ENCODE measurements at places on chromosomes 2 and 18. TPM values are rescaled to one million over a fixed set of nuclear protein-coding genes. Genes with fewer than 3 reads are reported as not detected.

The CD8B gene
- 0.24 TPM for total RNA-seq

DNA sequence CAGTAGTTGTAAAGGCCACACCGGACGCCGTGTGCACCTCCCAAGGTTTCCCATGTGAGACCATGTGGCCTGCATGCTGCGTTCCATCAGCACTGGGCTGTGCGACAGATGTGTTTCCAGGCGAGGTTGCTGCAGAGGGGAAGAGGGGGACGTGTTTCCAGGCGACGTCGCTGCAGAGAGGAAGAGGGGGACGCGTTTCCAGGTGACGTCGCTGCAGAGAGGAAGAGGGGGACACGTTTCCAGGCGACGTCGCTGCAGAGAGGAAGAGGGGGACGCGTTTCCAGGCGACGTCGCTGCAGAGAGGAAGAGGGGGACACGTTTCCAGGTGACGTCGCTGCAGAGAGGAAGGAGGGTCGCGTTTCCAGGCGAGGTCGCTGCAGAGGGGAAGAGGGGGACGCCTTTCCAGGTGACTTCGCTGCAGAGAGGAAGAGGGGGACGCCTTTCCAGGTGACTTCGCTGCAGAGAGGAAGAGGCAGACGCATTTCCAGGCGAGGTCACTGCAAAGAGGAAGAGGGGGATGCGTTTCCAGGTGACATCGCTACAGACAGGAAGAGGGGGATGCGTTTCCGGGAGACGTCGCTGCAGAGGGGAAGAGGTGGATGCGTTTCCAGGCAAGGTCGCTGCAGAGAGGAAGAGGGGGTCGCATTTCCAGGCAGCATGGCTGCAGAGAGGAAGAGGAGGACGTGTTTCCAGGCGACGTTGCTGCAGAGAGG is 24.5 kb downstream of the NFATC1 start:
- H3K36me3 ChIP-seq, result peaks cover 10% of the 10 kb centered on the region
- H3K27ac ChIP-seq, result no peak overlapping the region
- peak overlapping the region; percentile 51 for H3K4me3 ChIP-seq
- DNase-seq, result no peak

DNA sequence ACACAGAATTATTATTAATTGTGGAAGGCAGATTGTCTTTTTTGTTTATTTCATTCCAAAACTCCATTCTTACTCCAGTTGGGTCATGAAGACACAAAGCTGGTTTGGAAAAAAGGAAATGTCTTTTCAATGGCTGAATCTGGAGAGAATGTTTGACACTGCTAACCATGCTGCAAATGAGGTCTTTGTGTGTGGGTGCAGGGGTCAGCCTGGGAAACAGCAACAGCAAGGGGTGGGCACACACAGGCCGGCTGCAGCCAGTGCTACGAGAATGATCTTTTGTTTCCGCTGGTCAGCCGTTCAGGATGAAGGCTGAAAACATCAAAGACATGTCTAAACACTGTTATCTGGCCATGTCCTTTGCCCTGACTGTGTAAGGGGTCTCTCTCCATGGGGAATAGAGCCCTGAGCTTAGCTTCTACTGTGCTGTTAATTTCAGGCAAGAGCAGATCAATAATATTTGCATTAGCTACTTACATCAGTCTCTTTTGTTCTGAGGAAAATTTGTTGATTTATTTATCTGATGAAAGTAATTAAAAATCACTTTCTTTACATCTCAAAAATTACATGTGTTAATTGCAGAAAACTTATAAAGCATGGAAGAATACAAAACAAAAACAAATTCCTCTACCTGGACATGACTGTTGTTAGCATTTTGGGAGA is 33.3 kb upstream of the E2F6 start:
- H3K4me3 ChIP-seq, result no peak overlapping the region
- H3K27ac ChIP-seq, result no peak overlapping the region
- no peaks in the 10 kb centered on the region for H3K27me3 ChIP-seq
- no peak for DNase-seq
- peaks cover 9% of the 10 kb centered on the region for H3K36me3 ChIP-seq

- no peak overlapping the region for H3K27ac ChIP-seq
- no peaks in the 10 kb centered on the region for H3K4me1 ChIP-seq
- no peak overlapping the region for H3K4me3 ChIP-seq
- H3K36me3 ChIP-seq, result no peaks in the 10 kb centered on the region
These were observed 198.4 kb downstream of the BABAM2 start for GRCh38 chr2:28088970-28089369.

DNA sequence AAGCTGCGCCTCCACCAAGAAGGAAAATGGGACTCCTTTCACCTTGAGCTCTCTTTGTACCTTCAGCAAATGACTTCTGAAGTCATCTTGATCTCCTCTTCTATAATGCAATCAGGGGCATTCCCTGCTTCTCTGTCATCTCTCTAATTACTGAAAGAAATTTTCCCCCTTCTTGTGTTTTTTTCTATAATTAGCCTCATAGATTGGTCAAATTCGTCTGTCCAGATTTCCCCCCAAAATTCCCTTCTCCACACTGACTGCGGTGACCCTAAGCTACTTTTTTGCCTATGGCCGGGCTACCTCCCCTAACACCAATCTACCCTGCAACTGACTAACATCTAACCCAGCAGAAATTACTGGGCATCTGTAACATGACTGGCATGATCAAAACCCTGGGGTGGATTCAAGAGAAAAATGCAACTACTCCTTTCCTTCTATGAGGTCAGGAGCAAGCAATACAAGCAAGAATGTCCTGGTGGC is 168.6 kb downstream of the BCL2 start:
- DNase-seq, result no peak
- H3K27me3 ChIP-seq, result no peaks in the 10 kb centered on the region
- no peak overlapping the region for H3K4me3 ChIP-seq
- H3K36me3 ChIP-seq, result no peaks in the 10 kb centered on the region
- no peak overlapping the region for H3K27ac ChIP-seq

GRCh38 chr18:63505566-63506335 is 29.0 kb downstream of the SERPINB5 start:
- no peaks in the 10 kb centered on the region for H3K27me3 ChIP-seq
- peaks cover 2% of the 10 kb centered on the region for H3K4me1 ChIP-seq
- peak; percentile 42 for DNase-seq
- no peak overlapping the region for H3K4me3 ChIP-seq
- no peak overlapping the region for H3K27ac ChIP-seq
- H3K36me3 ChIP-seq, result no peaks in the 10 kb centered on the region

GRCh38 chr2:67612576-67613042 is 215.5 kb downstream of the ETAA1 start:
- no peaks in the 10 kb centered on the region for H3K27me3 ChIP-seq
- no peaks in the 10 kb centered on the region for H3K4me1 ChIP-seq
- no peak overlapping the region for H3K4me3 ChIP-seq
- no peaks in the 10 kb centered on the region for H3K36me3 ChIP-seq
- no peak overlapping the region for H3K27ac ChIP-seq

GRCh38 chr2:58911877-58912276 is 670.8 kb upstream of the FANCL start:
- no peak overlapping the region for H3K4me3 ChIP-seq
- no peaks in the 10 kb centered on the region for H3K27me3 ChIP-seq
- no peak for DNase-seq
- H3K27ac ChIP-seq, result no peak overlapping the region

GRCh38 chr2:11389052-11389420 is 44.6 kb upstream of the ROCK2 start:
- no peaks in the 10 kb centered on the region for H3K36me3 ChIP-seq
- no peak overlapping the region for H3K27ac ChIP-seq

The POTEE gene
- 1.2 TPM for total RNA-seq

DNA sequence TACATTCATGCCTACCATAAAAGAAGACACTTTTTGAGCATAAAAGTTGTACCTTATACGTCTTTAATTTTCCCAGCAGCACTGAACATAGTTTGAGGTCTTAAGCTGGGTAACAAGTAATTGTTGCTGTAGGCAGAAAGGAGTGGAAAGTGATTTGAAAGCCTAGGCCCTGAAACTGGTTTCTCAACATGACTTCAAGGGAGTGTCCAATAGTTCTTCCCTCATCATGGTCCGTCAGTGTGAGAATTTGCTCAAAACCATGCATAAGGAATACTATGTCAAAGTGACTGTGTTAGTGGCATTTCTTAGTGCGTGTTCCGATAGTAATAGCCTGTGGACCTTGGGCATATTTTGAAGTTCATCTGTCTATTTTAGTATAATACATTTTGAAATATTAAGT is 463.1 kb downstream of the PTPRM start:
- H3K36me3 ChIP-seq, result no peaks in the 10 kb centered on the region
- DNase-seq, result no peak
- H3K27ac ChIP-seq, result no peak overlapping the region
- H3K4me3 ChIP-seq, result no peak overlapping the region
- H3K27me3 ChIP-seq, result no peaks in the 10 kb centered on the region

DNA sequence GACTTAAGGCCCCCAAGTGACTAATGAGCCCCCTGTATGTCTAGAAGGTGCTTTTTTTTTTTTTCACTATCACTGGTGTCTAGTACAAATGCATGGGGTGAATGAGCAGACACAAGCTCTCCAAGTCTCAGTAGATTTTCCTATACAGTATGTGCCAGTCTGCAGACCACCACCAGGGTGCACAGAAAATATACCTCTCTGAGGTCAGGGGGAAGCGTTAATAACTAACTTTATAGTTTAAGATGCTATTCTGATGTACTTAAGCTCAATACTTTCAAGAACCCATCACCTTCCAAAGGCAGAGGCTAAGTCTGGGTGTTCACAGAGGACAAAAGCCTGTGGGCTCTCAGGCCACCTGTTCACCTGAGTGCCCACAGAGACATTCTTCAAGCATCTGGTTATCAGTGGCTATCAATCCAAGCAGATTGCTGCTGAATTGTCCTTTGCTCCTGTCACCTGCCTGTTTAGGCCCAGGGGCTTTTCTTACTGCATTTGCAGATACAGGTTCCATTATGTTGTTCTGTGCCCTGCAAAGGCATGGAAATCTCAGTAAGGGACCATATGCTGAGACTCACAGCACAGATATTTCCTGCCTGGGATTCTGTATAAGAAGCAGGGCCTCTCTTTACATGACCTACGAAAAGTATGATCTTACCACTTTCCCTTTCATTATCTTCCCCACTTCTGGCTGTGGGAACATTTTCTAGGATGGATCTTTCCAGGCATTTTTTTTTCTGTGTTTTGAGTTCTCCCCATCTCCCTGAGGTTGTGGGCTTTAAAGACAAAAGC is 534.6 kb downstream of the TNS1 start:
- no peaks in the 10 kb centered on the region for H3K36me3 ChIP-seq
- DNase-seq, result no peak
- no peaks in the 10 kb centered on the region for H3K27me3 ChIP-seq
- no peak overlapping the region for H3K4me3 ChIP-seq
- H3K4me1 ChIP-seq, result no peaks in the 10 kb centered on the region

DNA sequence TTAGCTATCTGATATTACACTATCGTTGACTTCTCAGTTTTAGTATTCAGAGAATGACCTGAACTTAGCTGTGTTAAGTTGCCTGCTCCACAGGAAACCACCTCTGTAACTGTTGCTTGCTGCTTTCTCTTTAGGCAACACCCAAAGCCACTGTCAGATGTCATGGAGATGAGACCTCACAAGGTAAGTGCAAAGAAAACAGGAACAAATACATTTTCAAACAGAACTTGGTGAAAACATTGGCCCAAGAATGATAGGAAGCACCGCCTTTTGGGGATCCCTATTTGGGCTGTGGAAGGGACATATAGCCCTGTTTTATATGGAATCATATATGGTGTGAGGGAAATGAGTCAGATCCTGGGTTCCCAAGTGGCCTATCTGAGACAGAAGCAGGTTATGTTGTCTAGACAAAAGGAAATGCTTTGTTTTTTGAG is 143.4 kb downstream of the UBE2E3 start:
- H3K27ac ChIP-seq, result no peak overlapping the region
- H3K4me3 ChIP-seq, result no peak overlapping the region
- DNase-seq, result no peak
- H3K4me1 ChIP-seq, result no peaks in the 10 kb centered on the region
